ENCODE measurements at places on chromosomes 7 and 10. TPM values are rescaled to one million over a fixed set of nuclear protein-coding genes. Genes with fewer than 3 reads are reported as not detected.
A peak's percentile ranks its signal among the peaks of the same experiment; 100 is the strongest.

OR9A2 gene
- not detected for total RNA-seq

CALHM3 gene
- total RNA-seq, result not detected

NPSR1 gene
- total RNA-seq, result not detected

VSTM4 gene
- 0.07 TPM for total RNA-seq

GRCh38 chr10:30055226-30055662, 4.1 kb downstream of the JCAD start:
- no peaks in the 10 kb centered on the region for H3K27me3 ChIP-seq
- peak; percentile 79 for DNase-seq
- H3K36me3 ChIP-seq, result no peaks in the 10 kb centered on the region
- peak overlapping the region; percentile 52 for H3K27ac ChIP-seq
- peak overlapping the region; percentile 23 for H3K4me3 ChIP-seq

DNA sequence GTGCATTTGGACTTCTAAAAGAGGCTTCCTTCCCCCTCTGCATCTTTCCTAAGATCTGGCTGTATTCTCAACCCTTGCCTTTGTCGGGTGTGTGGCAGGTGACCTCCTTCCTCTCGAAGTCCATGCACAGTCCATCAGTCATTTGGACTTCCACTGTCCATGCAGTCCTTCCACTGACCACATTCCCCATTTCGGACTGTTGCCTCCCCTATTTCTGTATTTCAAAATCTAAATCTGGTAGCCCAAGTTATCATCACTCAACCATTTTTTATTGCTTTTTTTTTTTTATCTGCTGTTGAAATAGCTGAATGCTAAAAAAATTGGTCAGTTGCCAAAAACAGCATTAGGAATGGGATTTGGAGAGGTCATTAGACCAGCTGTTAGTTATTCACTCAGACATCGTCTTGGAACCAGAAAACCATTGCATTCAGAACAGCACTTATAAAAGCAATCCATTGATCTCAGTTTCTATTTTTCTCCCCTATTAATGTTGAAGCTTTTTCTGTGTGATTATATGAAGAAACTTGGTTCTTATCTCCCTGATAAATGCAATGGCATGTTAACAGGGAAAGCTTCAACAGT, 575.6 kb downstream of the KIF20B start:
- DNase-seq, result no peak
- H3K4me1 ChIP-seq, result no peaks in the 10 kb centered on the region
- H3K27ac ChIP-seq, result no peak overlapping the region
- H3K36me3 ChIP-seq, result no peaks in the 10 kb centered on the region

- peaks cover 8% of the 10 kb centered on the region for H3K36me3 ChIP-seq
- no peak for DNase-seq
- H3K27me3 ChIP-seq, result no peaks in the 10 kb centered on the region
- peaks cover 2% of the 10 kb centered on the region for H3K4me1 ChIP-seq
- no peak overlapping the region for H3K27ac ChIP-seq
- H3K4me3 ChIP-seq, result no peak overlapping the region
These were observed 15.9 kb downstream of the GBF1 start for GRCh38 chr10:102261196-102261595.

GRCh38 chr10:15122477-15123030, 25.4 kb downstream of the RPP38 start:
- no peaks in the 10 kb centered on the region for H3K27me3 ChIP-seq
- H3K4me1 ChIP-seq, result peaks cover 4% of the 10 kb centered on the region
- peaks cover 23% of the 10 kb centered on the region for H3K36me3 ChIP-seq
- no peak overlapping the region for H3K27ac ChIP-seq
- H3K4me3 ChIP-seq, result no peak overlapping the region
- no peak for DNase-seq

DNA sequence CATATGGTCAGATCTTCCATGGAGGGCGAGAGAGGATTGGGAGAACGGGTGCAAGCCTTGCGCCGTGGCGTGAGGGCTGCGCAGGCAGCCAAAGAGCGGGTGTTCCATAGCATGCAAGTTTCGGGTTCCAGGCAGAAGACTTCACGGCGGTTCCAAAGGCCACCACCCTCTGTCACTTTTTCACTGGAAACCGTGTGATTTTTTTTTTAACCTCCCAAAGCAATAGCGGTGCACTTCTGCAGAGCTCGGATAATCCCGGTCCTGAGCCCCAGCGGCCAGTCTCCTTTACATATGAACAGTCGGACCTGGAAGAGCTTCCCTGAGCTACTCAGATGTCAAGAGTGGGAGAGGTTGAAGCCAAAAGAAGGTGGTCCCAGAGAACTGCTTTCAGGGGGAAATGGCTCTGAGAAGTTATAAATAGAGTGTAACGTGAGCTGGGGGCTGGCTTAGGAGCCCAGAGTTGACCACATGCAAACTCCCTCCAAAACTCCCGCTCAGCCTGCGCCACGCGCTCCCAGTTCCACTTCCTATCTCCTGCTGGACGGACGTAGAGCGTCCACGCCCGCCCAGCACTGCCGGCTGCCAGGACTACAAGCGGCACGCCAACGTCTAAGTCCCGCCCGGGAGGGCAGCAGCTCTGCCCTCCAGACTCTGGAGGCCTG, at the start of gene MEOX2:
TSS of gene MEOX2 (minus strand) at position 389 of the 662 bp plus-strand sequence. CDS start at position 108, 281 bp downstream.
- peaks cover 22% of the 10 kb centered on the region for H3K4me1 ChIP-seq
- H3K27me3 ChIP-seq, result no peaks in the 10 kb centered on the region
- peak within 1 kb of the TSS; percentile 70 for H3K27ac ChIP-seq
- peak; percentile 87 for DNase-seq

Data from endothelial cell of umbilical vein (primary cell).